ENCODE measurements at places on chromosomes 12 and 14. TPM values are rescaled to one million over a fixed set of nuclear protein-coding genes. Genes with fewer than 3 reads are reported as not detected.
A peak's percentile ranks its signal among the peaks of the same experiment; 100 is the strongest.

The VASH1 gene
- total RNA-seq, result 10.1 TPM

GRCh38 chr14:75343911-75344310 lies 65.3 kb downstream of the FOS start:
- no peak for DNase-seq
- no peaks in the 10 kb centered on the region for H3K4me1 ChIP-seq
- H3K27me3 ChIP-seq, result no peaks in the 10 kb centered on the region
- H3K4me3 ChIP-seq, result no peak overlapping the region

GRCh38 chr12:47190271-47190750 lies 110.6 kb upstream of the AMIGO2 start:
- H3K4me3 ChIP-seq, result no peak overlapping the region
- DNase-seq, result no peak
- H3K27ac ChIP-seq, result no peak overlapping the region
- no peaks in the 10 kb centered on the region for H3K27me3 ChIP-seq

- H3K4me3 ChIP-seq, result no peak overlapping the region
- DNase-seq, result no peak
- no peaks in the 10 kb centered on the region for H3K36me3 ChIP-seq
- no peaks in the 10 kb centered on the region for H3K27me3 ChIP-seq
- H3K27ac ChIP-seq, result no peak overlapping the region
- H3K4me1 ChIP-seq, result no peaks in the 10 kb centered on the region
These were observed 85.5 kb upstream of the SSTR1 start for GRCh38 chr14:38122241-38122640.

DNA sequence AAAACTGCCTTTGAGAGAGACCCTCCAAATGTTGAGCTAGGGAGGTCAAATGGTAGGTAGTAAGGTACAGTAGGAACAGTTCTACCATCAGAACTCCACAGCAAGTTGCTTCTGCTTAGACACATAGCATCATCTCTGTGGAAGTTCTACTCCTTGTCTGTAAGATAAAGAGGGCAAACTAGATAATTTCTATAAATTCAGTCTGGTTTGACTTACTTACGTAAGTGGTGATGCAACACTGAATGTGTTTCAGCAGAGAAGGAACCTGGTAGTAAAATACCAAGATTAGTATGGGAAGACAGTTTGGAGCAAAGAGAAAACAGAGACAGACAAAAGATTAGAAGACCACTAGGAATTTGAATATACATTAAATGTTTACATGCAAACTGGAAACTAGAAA lies 42.0 kb downstream of the KITLG start:
- H3K4me1 ChIP-seq, result no peaks in the 10 kb centered on the region
- no peak overlapping the region for H3K4me3 ChIP-seq
- no peak overlapping the region for H3K27ac ChIP-seq
- H3K27me3 ChIP-seq, result no peaks in the 10 kb centered on the region

- no peak overlapping the region for H3K27ac ChIP-seq
- DNase-seq, result peak; percentile 92
These were observed 5.6 kb upstream of the LBHD2 start for GRCh38 chr14:103078420-103078749.

The RTN1 gene
- 7.8 TPM for total RNA-seq

The KRT81 gene
- total RNA-seq, result not detected

- H3K36me3 ChIP-seq, result no peaks in the 10 kb centered on the region
- no peak overlapping the region for H3K27ac ChIP-seq
- no peak overlapping the region for H3K4me3 ChIP-seq
- H3K27me3 ChIP-seq, result no peaks in the 10 kb centered on the region
- no peak for DNase-seq
These were observed 1052.9 kb downstream of the GALC start for GRCh38 chr14:86940106-86940505.

The PLA2G1B gene
- not detected for total RNA-seq

GRCh38 chr12:50828886-50829285 lies 13.8 kb upstream of the TMPRSS12 start:
- no peaks in the 10 kb centered on the region for H3K36me3 ChIP-seq
- H3K27me3 ChIP-seq, result no peaks in the 10 kb centered on the region
- no peak for DNase-seq
- no peak overlapping the region for H3K4me3 ChIP-seq

The ANO4 gene
- total RNA-seq, result 0.37 TPM

- H3K27me3 ChIP-seq, result no peaks in the 10 kb centered on the region
- H3K4me1 ChIP-seq, result no peaks in the 10 kb centered on the region
- no peak for DNase-seq
- H3K4me3 ChIP-seq, result no peak overlapping the region
- no peak overlapping the region for H3K27ac ChIP-seq
These were observed 67.9 kb upstream of the PDZRN4 start for GRCh38 chr12:41120211-41120610.

GRCh38 chr14:79057333-79057732 lies 887.2 kb downstream of the NRXN3 start:
- no peaks in the 10 kb centered on the region for H3K36me3 ChIP-seq
- no peak overlapping the region for H3K4me3 ChIP-seq
- DNase-seq, result no peak
- no peaks in the 10 kb centered on the region for H3K27me3 ChIP-seq

The SCN8A gene
- total RNA-seq, result 1.3 TPM

The KRT73 gene
- not detected for total RNA-seq

The CLEC9A gene
- total RNA-seq, result 2.6 TPM

- no peaks in the 10 kb centered on the region for H3K27me3 ChIP-seq
- no peaks in the 10 kb centered on the region for H3K4me1 ChIP-seq
- no peaks in the 10 kb centered on the region for H3K36me3 ChIP-seq
These were observed 53.6 kb downstream of the R3HDM2 start for GRCh38 chr12:57377103-57377840.

- H3K27ac ChIP-seq, result peak overlapping the region; percentile 89
- peak; percentile 26 for DNase-seq
- no peaks in the 10 kb centered on the region for H3K36me3 ChIP-seq
- H3K4me1 ChIP-seq, result peaks cover 68% of the 10 kb centered on the region
- H3K4me3 ChIP-seq, result peak overlapping the region; percentile 82
These were observed 1.5 kb downstream of the BLOC1S1 start for GRCh38 chr12:55717011-55718007.

DNA sequence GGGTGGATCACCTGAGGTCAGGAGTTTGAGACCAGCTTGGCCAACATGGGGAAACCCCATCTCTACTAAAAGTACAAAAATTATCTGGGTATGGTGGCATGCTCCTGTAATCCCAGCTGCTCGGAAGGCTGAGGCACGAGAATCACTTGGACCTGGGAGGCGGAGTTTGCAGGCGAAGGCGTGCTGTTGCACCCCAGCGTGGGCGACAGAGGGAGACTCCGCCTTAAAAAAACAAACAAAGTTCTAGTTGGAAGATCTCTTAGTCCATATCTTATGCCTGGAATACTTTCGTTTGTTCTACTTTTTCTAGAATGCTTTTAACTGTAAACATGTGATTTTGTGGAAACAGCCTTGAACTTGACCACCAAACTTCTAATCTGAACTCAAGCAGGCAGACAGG lies 38.7 kb downstream of the PPHLN1 start:
- no peak overlapping the region for H3K4me3 ChIP-seq
- no peak overlapping the region for H3K27ac ChIP-seq
- H3K27me3 ChIP-seq, result no peaks in the 10 kb centered on the region
- DNase-seq, result peak; percentile 16
- no peaks in the 10 kb centered on the region for H3K4me1 ChIP-seq

- no peak overlapping the region for H3K4me3 ChIP-seq
- no peak overlapping the region for H3K27ac ChIP-seq
- H3K36me3 ChIP-seq, result no peaks in the 10 kb centered on the region
- DNase-seq, result no peak
- H3K27me3 ChIP-seq, result no peaks in the 10 kb centered on the region
These were observed 263.6 kb downstream of the TMTC2 start for GRCh38 chr12:82950356-82950755.

The KLRB1 gene
- not detected for total RNA-seq

The VRTN gene
- not detected for total RNA-seq

GRCh38 chr12:114850661-114851275 lies 166.8 kb upstream of the TBX3 start:
- no peaks in the 10 kb centered on the region for H3K4me1 ChIP-seq
- no peaks in the 10 kb centered on the region for H3K36me3 ChIP-seq
- DNase-seq, result no peak
- H3K4me3 ChIP-seq, result no peak overlapping the region

- no peak for DNase-seq
- no peak overlapping the region for H3K27ac ChIP-seq
- no peaks in the 10 kb centered on the region for H3K27me3 ChIP-seq
These were observed 199.9 kb upstream of the FAR2 start for GRCh38 chr12:28949184-28949583.

- H3K27me3 ChIP-seq, result no peaks in the 10 kb centered on the region
- peak; percentile 33 for DNase-seq
- H3K36me3 ChIP-seq, result no peaks in the 10 kb centered on the region
- no peak overlapping the region for H3K27ac ChIP-seq
These were observed 18.1 kb downstream of the ZBTB39 start for GRCh38 chr12:56988207-56988739.

GRCh38 chr14:64807551-64807950 lies 72.2 kb downstream of the SPTB start:
- H3K27ac ChIP-seq, result peak overlapping the region; percentile 74
- no peak for DNase-seq
- no peaks in the 10 kb centered on the region for H3K36me3 ChIP-seq
- no peaks in the 10 kb centered on the region for H3K27me3 ChIP-seq

GRCh38 chr14:105168496-105168978 lies at the start of gene JAG2:
Gene JAG2 (minus strand): TSS chr14:105168776. CDS start chr14:105168420, 356 bp downstream.
- H3K27ac ChIP-seq, result no peak within 1 kb of the TSS
- peak; percentile 76 for DNase-seq
- no peaks in the 10 kb centered on the region for H3K36me3 ChIP-seq
- peak within 1 kb of the TSS; percentile 43 for H3K4me3 ChIP-seq
- H3K4me1 ChIP-seq, result peaks cover 30% of the 10 kb centered on the region
- peaks cover 17% of the 10 kb centered on the region for H3K27me3 ChIP-seq

DNA sequence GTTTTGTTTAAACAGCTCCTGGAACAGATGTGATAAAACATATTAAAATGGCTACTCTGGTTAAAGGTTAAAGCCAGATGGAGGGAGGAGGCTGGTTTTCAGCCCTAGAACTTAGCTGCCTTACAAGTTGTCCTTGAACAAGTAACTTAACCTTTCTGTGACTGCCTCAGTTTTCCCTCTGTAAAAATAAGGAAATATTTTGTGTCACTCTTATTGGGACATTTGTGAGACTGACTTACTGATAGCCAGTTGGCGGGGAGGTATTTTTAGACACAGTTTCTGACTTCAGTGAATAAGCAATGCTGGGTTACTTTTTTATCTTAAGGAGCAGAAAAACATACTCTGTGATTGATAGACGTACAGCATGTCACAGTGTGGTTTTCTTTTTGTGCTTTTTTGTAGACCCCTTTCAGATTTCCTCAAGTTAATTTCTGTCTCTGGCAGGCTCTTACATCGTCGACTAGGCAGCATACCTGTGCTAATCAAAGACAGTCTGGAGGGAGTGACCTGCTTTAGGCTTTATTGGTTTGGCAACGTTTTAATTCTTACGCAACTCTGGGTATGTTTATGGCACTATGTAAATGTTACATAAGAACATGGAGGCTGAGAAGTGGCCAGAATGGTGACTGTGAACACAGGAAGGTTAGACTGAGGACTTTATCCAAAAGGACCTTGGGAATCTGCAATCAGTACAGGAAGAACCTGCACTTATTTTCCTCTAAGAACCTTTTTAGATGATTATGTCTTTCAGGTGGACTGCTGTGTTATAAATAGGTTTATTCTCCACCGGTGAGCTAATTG lies 3.3 kb downstream of the ACVR1B start:
- H3K4me3 ChIP-seq, result peak overlapping the region; percentile 93
- peaks cover 47% of the 10 kb centered on the region for H3K4me1 ChIP-seq
- DNase-seq, result peak; percentile 44
- H3K27ac ChIP-seq, result peak overlapping the region; percentile 96
- no peaks in the 10 kb centered on the region for H3K27me3 ChIP-seq

The GPR135 gene
- total RNA-seq, result 3.8 TPM

- H3K4me3 ChIP-seq, result no peak overlapping the region
- DNase-seq, result no peak
- no peaks in the 10 kb centered on the region for H3K36me3 ChIP-seq
These were observed 173.0 kb upstream of the DAAM1 start for GRCh38 chr14:59015482-59015881.

GRCh38 chr12:47797441-47797840 lies 22.3 kb downstream of the HDAC7 start:
- H3K27me3 ChIP-seq, result no peaks in the 10 kb centered on the region
- H3K36me3 ChIP-seq, result peaks cover 82% of the 10 kb centered on the region
- DNase-seq, result peak; percentile 79
- no peak overlapping the region for H3K4me3 ChIP-seq
- peaks cover 52% of the 10 kb centered on the region for H3K4me1 ChIP-seq
- no peak overlapping the region for H3K27ac ChIP-seq

The CCDC196 gene
- not detected for total RNA-seq

DNA sequence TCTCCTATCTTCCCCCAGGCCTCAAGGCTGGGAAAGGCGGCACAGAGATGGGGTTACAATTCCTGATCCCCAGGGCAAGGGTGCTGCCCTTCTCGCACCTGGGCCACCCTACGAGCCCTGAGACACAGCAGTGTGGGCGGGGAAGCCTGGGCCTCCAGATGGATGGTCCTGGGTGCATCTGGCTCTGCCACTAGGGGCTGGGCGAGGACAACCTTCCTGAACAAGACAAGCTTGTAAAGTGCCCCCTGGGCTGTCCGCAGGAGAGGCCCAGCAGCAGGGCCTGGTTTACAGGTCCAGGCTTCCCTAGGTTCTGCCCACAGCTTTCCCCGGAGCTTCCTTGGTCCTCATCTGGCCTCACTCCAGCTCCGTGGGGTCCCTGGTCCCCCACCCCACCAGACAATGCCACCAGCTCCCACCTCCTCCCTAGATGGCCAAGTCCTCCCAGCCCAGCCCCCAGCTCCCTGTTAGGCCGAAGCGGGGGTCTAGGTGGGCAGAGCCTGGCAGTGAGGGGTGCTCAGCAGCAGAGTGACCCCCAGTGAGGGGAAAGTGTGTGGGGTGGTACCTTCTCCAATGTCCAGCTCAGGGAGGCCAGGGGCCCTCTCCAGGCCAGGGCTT lies 8.9 kb downstream of the ARL6IP4 start:
- H3K27me3 ChIP-seq, result no peaks in the 10 kb centered on the region
- H3K36me3 ChIP-seq, result peaks cover 76% of the 10 kb centered on the region
- H3K27ac ChIP-seq, result no peak overlapping the region

DNA sequence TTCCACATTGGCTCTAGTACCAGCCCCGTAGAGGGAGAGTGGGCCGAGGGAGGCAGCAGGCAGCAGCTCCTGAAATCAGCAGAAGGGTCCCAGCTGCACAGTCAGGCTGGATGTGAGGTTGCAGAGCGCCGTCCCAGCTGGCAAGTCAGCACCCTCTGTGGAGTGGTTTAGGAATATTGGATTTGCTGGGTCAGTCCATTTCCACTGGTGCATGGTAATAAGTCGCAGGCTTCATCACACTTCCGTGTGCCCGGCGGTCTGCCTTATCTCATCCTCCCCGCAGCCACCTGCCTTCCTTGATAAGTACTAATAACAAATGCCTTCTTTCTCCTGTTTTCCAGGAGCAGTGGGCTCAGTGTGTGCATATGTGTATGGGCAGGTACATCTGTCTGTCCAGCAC lies 112.9 kb downstream of the TSPAN9 start:
- no peak for DNase-seq
- H3K36me3 ChIP-seq, result no peaks in the 10 kb centered on the region
- H3K4me1 ChIP-seq, result peaks cover 11% of the 10 kb centered on the region

DNA sequence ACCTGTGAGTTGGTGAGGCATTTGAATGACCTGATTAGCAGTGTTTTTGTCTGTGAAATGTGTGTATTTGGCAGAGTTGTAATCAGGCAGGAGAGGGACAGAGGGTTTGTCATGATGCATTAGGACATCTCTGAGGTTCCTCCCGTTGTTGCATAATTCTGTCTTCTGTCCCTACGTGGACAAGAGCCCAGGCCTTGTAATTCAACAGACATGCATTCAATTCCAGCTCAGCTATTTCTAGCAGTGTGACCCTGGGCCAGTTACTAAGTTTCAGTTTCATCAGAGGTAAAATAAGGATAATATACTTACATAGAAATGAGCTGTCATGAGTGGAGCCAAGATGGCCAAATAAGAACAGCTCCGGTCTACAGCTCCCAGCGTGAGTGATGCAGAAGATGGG lies 208.6 kb downstream of the SLC38A4 start:
- no peaks in the 10 kb centered on the region for H3K36me3 ChIP-seq
- H3K4me1 ChIP-seq, result no peaks in the 10 kb centered on the region
- no peak overlapping the region for H3K4me3 ChIP-seq
- H3K27ac ChIP-seq, result no peak overlapping the region
- DNase-seq, result peak; percentile 9
- no peaks in the 10 kb centered on the region for H3K27me3 ChIP-seq
